ENCODE measurements at places on chromosomes 5 and 9.

- no peak for DNase-seq
Measured at GRCh38 chr5:167304834-167305469, 986.5 kb upstream of the WWC1 start.

DNA sequence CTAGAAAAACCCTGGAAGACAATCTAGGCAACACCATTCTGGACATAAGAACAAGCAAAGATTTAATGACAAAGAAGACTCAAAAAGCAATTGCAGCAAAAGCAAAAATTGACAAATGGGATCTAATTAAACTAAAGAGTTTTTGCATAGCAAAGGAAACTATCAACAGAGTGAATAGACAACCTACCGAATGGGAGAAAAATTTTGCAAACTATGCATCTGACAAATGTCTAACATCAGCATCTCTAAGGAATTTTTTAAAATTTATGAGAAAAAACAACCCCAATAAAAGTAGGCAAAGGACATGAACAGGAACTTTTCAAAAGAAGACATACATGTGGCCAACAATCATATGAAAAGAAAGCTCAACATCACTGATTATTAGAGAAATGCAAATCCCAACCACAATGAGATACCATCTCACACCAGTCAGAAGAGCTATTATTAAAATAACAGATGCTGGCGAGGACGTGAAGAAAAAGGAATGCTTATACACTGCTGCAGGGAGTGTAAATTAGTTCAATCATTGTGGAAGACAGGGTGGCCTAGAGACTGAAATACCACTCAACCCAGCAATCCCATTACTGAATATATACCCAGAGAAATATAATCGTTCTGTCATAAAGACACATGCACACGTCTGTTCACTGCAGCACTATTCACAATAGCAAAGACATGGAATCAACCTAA is 3.8 kb downstream of the MOCS2 start:
- no peak for DNase-seq

GRCh38 chr5:172749076-172749475 is 21.9 kb downstream of the DUSP1 start:
- DNase-seq = no peak

DNA sequence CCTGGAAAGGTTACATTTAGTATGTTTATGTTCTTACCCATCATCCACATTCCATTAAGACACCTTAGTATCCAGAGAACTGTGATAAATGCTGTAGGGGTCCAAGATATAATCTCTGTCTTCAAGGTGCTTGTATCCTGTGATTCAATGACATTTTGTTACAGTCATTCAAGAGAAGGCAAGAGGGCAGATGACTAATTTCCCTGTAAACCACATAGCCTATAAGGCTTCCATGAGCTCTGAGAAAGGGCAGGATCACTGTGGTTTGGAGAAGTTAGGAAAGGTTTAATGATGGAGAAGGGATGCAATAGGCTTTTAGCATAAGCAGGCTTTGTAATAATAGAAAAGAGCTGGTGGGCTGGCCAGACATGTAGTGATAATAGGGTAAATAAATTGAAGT is 40.0 kb downstream of the PAPPA start:
- no peak for DNase-seq

- no peak for DNase-seq
Measured at GRCh38 chr9:93097511-93098201, 1.6 kb downstream of the CARD19 start.

GRCh38 chr9:130204341-130204740 is 32.1 kb downstream of the NCS1 start:
- no peak for DNase-seq

- DNase-seq = peak; percentile 52
Measured at GRCh38 chr5:443239-444151, 519 bp downstream of the EXOC3 start.

GRCh38 chr5:73230264-73231245 is 57.6 kb downstream of the TMEM174 start:
- DNase-seq = no peak
